ENCODE measurements at places on chromosomes 1 and 21.

- no peak for DNase-seq
Observed at GRCh38 chr1:59243550-59243949, 53.3 kb upstream of the FGGY start.

DNA sequence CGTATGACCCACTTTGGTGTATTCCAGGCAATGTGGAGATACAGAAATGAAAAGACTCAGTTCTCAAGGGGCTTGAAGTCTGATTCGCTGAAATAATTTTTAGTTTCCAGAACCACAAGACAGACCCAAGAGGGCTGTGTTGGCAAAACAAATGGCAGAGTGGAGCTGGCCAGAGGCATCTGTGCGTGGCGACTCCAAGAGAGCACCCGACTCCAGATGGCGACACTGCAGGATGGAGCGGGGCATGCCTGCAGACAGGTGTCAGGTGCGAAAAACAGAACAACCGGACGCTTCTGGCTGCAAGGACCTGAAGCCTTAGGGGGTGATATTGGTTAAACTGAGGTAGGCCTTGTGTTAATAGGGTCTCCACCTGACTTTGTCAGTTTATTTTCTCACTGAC is 31.7 kb upstream of the COQ8A start:
- DNase-seq, result no peak

DNA sequence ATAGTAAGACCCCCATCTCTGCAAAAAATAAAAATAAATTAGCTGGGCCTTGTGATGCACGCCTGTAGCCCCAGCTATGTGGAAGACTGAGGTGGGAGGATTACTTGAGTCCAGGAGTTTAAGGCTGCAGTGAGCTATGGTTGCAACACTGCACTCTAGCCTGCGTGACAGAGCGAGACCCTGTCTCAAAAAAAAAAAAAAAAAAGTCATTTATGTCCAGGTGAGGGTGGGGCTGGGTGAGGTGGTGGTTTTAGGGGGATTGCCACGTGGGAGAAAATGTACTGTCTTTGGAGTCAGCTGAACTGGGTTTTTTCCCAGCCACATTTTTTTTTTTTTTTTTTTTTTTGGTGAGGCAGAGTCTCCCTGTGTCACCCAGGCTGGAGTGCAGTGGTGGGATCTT is 6.7 kb downstream of the PIK3CD start:
- DNase-seq, result no peak

DNA sequence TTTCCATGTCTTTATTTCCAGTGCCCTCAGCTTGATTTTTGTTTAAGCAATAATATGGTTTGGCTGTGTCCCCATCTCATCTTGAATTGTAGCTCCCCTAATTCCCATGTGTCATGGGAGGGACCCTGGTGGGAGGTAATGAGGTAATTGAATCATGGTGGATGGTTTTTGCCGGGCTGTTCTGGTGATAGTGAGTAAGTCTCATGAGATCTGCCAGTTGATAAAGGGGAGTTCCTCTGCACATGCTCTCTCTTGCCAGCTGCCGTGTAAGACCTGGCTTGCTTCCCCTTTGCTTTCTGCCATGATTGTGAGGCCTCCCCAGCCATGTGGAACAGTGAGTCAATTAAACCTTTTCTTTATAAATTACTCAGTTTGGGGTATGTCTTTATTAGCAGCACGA is 559.6 kb upstream of the ADAMTS5 start:
- no peak for DNase-seq

DNA sequence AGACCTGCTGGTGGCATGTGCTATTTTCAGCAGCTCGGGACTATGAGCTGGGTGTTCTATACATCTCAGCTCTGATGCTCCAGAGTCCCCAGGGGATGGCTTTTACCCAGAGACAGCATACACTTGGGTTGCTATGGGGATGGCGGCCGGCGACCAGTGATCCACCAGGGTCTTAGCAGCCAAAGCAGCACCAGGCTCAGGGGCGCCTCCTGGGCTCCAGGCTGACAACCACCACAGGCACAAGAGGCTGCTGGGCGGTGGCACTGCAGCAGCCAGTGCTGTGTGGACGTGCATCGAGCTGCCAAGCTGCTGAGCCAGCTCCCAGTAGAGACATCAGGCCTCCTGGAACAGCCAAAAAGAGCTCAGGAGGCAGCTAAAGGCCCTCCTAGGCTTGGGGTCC is 37.6 kb upstream of the CLSTN1 start:
- no peak for DNase-seq

DNA sequence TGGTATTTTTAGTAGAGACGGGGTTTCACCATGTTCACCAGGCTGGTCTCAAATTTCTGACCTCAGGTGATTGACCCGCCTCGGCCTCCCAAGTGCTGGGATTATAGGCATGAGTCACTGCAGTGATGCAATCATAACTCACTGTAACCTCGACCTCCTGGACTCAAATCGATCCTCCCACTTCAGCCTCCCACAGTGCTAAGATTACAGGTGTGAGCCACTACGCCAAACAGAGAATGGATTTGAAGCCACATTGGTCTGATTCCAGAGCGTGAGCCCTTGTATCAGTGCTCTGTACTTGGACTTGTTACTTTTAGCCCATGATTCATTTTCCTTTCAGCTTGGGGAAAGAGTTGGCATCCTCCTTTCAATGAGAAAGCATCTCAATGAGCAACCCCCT is 14.9 kb upstream of the ZNF683 start:
- peak; percentile 59 for DNase-seq

DNA sequence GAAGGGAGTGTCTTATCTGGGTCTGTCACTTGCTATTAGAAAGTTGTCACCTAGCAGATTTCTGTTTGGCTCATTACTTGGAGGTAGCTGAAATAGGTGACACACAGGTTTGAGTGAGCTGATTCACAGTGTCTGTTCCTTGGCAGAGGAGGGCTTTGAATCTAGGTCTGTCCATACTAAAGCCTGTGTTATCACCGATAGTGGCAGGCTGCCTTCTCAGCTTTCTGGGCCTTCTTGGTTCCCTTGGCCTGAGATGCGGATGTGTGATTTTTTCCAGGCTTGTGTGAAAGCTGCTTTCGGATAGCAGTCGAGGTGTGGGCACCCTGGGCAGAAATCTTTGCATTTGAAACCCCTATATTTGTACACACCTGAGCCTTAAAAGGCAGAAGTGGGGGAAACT is 73.9 kb downstream of the ACTL8 start:
- DNase-seq, result no peak

DNA sequence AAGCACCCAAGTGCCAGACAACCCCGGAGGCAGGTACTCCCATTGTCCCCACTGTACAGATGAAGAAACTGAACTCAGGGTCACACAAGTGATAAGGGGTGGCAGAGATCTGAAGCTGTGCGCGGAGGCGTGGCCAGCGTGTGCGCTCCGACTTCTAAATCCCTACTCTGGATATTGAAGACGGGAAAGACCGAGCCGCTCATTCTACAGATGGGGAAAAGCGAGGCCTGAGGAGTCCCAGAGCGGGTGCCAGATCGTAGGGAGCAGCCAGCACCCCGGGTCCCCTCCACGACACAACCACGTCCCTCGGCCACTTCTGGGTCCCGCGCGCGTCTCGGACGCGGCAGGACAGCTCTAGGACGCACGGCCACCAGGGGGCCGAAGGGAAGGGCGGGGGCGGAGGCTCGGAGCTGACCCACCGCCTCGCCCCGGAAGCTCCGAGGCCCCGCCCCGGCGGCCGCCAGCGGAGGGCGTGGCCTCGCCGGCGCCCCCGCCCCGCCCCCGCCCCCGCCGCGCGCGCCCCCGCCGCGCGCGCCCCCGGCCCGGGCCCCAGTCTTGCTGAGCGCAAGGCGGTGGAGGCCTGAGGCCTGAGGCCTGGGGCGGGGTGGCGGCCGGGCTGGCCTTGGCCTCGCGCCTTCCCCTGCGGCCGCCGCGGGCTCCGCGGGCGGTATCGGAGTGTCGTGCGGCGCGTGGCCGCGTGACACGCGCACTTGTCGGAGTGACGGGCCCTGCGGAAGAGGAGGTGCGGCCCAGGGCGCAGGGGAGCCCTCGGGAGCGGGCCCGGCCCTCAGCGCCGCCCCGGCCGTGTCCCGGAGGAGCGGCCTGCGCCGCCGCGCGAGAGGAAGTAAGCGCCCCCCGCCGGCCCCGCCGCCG is at the start of gene H6PD:
Gene H6PD, plus strand, starts transcription at position 552 of the 873 bp plus-strand sequence. CDS start 10,161 bp downstream, outside the sequence.
- peak; percentile 77 for DNase-seq

DNA sequence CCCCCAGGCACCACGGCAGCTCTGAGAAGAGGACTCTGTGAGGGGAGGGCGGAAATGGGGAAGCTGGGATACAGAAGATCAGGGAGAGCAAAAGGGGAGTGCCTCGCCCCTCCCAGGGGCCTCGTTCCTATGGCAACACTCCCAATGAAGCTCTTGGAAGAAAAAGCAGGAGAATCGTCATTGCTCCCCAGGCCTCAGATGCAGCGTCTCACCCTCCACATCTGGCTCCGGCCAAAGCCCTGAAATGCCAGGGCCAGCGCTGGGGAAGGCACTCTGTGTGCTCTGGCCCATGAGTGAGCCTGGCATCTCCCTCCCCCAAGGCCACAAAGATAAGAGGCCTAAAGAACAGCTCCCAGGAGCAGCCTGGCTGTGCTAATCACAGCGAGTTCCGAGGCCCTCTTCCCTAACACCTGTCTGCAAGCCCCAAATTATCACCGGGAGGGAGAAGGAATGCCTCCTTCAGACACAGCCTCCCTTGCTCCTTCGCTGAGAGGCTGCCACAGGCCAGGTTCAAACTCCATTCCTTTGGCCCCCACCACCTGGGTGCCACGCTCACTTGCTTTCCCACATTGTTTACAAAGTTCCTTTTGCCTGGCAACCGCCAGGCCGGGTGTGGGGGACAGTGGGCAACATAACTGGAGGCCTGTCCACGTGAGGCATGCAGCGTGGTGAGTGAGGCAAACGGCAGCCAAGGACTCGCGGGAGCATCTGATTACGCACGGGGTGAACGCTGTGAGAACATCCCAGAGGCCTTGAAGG is 27.8 kb downstream of the ECE1 start:
- peak; percentile 96 for DNase-seq

DNA sequence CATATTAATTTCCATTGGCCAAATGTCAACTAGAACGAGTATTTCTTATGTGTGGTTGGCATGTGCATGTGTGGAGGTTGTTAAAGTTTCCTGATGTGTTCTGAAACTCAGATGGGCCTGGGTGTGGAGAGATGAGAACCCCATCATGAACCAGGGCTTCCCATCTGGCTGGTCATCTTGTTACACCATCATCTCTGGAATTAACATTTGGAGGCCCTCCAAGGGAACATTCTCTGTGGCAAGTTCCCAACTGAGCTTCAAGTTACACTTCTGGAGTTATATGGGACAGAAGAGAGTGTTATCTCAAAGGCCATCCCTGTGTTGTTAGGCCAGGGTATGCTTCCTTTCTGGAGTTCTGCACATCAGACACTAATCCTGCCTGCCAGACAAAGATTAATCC is 183.6 kb downstream of the TTLL7 start:
- DNase-seq, result peak; percentile 21

DNA sequence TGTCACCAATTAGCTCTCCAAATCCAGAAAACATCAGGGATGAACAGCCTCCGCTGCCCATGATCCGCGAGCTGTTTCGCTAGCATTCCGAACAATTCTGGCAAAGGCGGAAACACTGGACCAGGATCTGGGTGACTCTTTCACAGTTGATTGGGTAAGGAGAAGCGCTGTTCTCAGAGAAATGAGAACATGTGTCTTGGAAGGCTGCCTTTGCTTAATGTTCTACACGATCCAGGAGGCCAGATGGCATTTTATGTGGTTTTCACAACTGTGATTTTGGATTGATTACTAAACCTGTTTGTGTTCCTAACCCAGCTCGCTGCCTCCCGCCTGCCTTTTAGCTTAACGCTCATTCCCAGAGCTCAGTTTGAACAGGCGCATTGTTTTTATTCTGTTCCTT is 144.0 kb downstream of the KIF26B start:
- peak; percentile 62 for DNase-seq

- DNase-seq, result no peak
Observed at GRCh38 chr1:112701227-112702066, 5.5 kb downstream of the RHOC start.

DNA sequence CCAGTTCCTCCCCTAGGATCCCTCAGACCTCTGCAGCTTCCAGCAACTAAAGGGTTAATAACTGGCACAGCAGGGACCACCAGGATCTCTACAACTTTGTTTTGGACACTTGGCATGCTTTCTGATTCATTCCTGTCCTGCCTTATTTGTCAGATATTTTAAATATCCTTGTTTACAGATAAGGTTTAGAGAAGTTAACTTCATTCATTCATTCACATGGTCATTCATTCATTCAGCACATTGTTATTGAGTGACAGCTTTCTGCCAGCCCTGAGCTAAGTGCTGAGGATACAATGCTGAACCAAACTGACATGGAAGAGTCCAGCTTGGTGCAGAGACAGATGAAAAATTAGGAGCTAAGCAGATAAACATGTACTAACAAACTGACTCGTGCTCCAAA is 8.8 kb upstream of the PHC2 start:
- DNase-seq, result no peak
